RPMI8226 (cell line): ENCODE measurements at places on chromosomes 1 and 21.

DNA sequence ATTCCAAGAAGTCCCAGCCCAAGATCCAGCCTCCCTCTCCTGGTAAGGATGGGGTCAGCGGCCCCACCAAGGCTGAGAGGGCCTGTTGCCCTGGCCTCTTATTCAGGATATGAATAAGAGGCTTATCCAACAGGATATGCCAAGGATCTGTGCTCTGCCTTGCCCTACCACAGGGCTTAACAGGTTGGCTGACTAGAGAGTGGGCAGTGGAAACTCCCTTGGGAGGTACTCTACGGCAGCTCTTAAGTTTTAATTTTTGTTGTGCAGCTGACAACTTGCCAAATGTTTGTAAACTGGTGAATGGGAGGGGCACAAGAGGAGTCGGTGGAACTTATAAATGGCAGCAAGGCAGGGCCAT, 16.5 kb upstream of the PIGV start:
- no peak for DNase-seq

- DNase-seq, result no peak
These were observed 25.0 kb downstream of the AGPAT3 start for GRCh38 chr21:43890042-43890441.

GRCh38 chr1:46767649-46768282, 31.1 kb upstream of the CYP4B1 start:
- DNase-seq, result no peak

DNA sequence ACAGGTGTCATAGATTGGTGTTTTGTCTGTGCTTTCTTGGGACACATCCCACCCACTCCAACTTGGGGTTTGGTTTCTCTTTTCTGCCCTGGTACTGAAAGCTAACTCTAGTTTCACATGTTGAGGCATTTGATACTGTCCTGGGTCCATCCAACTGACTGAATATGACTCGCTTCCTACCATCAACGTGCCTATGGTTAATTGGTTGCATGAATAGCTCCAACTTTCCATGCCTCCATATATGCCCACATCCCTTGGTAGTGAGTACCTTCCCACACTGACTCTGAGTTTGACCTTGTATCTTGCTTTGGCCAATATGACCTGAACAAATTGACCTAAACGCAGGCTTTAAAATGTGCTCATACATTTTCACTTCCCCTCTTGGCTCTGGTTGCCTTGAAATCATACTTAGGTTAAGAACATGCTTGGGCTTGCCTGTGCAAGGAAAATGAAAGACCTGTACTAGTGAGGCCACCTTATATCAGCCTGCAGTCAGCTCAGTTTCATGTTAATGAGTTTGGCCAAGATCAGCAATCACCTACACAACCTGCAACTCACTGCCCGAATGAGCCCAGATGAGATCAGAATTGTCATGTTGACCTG, 81.0 kb upstream of the KCNK2 start:
- DNase-seq, result peak; percentile 49

DNA sequence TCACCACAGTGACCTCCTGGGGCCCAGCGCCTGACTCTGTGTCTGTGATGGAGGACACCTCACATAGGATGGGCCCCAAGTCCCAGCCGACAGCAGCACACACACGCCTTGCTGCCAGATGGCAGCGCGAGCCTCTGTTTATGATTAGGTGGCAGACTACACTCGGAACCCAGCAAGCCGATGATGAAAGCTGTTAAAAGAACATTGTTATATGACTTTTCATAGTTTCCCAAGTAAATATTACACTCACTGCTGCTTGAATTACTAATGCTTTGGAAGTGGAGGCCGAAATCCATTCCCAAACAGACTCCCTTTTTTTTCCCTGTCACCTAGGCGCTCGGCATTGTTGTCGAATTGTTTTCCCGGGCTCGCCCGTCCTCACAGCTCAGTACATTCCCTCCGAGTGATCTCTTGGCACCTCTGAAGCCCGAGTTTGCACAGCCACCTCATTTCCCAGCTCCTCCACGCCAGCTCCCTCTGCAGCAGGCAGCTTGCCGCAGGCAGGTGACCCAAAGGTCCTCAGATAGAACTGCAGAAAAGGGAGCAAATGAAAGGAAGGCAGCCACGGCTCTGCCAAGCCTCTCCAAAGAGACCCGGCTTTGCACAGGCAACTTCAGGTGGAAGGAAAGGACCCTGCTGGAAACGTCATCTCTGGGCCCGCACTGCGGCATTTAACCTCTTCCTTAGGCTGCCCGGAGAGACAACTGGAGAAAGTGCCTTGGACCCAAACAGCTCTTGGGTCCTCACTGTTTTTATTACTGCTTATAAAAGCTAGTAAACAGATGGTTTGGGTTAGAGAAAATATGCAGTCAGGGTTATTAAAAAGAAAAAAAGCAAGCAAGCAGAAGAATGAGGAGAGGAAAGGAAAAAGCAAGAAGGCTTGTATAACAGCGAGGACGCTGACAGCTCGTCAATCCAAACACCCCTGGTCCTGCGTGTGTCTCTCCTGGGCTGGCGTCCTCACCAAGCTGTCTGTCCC, 72.2 kb upstream of the SLC25A33 start:
- DNase-seq, result no peak

DNA sequence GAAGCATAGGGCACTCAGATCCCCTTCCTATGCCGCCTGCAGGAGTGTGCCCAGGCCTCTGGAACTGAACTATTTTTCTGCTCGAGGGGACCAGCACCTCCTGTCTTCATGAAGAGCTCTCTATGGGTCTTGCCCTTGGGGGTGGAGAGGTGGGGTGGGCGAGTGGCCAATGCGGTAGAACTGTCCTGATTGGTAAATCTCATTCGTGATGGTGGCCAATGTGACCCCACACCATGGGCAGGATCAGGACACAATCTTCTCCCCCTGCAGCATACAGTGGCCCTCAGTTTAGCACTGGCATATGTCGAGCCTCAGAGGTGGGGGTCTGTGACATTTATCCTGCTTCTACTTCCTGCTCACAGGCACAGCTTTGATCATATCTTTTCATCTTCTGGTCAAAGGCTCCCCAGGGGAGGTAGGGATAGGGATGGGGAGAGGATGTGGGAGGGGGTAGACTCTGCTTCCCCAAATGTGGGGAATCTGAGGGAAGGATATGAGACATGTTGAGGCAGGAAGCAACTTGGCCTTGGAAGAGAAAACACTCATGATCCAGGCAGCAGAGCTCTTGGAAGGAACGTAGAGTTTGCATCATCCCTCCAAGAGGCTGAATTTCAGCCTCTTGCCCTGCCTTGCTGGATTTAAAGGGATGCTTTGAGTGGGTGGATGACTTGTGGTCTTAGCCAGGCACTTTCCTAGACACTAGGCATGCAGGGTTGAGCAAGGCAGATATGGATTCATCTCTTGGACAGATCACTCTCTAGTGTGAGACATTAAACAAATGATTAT, 81.8 kb downstream of the LAMC2 start:
- no peak for DNase-seq

DNA sequence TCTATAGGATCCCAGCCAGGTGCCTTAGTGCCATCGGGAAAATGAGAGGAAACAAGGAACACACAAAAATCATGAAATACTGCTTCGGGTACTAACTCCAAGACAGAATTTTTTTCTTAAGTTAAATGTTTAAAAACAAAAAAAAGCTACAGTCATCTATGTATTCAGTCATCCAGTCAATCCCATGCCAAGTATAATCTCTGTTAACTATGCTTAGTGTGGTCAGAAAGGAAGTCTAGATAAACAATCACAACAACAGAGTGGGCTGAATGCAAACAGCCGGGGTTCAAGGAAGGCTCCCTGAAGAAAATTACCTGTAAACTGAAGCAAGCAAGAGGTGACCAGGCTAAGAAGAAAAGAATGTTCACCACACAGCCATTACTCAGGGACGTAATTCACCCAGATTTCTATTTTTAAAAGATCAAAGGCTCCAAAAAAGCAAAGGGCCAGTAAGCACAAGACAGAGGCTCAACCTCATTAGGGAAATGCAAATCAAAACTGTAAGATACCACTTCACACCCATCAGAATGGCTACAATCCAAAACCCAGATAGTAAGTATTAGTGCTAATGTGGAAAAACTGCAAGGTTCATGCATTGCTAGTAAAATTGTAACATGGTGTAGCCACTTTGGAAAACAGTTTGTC, 53.0 kb downstream of the RERE start:
- no peak for DNase-seq

DNA sequence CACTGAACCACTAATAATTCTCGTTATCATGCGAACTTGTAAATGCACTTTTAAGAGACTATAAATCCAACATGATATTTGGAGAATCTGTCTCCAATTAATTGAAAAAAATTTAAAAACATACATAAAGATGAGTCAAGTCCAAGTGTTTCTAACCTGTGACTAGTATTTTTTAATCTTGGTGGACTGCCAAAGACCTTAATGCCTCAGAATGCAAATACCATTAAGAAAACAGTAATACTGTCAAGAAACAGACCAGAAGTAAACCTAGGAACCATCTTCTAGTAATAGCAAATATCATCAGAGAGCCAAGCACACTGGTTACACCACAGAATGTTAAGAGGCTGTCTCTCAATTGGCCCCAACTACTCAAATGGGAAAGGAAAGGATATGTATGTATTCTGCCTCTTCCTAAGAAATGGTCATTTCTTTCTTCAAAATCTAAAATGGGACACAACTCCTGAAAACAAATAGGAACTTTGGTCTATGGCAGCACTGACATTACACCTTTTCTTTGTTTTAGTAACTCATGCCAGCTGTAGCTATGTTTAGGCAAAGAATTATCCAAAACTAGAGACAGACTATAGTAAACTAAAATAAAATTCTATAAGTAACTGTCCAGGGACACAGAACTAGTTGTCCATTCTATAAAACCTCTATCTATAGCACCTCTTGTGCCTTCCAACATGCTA, 15.8 kb downstream of the SCYL3 start:
- no peak for DNase-seq

DNA sequence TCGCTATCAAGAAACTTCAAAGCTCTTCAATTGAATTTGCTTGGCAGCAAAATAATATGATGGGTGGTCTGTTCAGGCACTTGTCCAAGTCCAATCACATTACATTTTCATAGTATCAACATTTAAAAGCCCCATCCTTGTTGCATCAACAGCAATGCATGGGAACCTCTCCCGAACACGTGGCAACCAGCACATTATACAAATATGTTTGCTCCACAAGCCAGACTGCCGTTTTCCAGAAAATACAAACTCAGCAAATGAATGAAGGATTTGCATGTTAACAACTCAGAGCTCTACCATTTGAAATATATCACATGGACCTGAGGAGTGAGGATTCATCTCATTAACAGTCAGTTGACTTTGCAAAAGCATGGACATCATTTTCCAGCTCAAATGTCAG, 20.0 kb upstream of the LYPLAL1 start:
- no peak for DNase-seq

DNA sequence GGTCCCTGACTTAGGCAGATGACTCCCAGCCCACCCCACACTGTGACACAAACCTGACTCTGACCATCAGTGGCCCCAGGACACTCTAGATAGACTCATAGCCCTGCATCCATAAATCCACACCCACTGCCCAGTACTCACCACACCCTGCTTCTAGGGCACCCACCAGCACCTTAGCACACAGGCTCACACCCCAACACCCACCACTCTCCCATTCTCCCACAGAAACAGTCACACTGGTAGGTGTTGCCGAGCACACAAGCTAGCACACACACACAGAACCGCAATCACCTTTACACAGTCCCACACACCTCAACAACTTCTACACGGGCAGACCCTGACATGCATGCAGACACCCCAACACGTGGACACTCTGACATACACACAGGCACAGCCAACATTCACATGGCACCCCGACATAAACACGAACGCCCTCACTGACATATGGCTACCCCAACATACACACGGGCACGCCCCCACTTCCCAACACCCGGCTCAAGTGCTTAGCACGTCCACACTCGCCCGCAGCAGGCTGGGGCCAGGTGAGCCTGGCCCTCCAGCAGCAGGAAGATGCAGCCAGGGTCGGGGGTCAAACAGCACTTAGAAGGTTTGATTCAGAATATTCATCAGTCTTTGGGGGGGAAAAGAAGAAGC, 105.5 kb upstream of the TARDBP start:
- DNase-seq, result no peak

- DNase-seq, result no peak
These were observed 36.4 kb upstream of the CLDN14 start for GRCh38 chr21:36516281-36516680.
